ENCODE measurements at places on chromosomes 12 and 14.
A peak's percentile ranks its signal among the peaks of the same experiment; 100 is the strongest.

DNA sequence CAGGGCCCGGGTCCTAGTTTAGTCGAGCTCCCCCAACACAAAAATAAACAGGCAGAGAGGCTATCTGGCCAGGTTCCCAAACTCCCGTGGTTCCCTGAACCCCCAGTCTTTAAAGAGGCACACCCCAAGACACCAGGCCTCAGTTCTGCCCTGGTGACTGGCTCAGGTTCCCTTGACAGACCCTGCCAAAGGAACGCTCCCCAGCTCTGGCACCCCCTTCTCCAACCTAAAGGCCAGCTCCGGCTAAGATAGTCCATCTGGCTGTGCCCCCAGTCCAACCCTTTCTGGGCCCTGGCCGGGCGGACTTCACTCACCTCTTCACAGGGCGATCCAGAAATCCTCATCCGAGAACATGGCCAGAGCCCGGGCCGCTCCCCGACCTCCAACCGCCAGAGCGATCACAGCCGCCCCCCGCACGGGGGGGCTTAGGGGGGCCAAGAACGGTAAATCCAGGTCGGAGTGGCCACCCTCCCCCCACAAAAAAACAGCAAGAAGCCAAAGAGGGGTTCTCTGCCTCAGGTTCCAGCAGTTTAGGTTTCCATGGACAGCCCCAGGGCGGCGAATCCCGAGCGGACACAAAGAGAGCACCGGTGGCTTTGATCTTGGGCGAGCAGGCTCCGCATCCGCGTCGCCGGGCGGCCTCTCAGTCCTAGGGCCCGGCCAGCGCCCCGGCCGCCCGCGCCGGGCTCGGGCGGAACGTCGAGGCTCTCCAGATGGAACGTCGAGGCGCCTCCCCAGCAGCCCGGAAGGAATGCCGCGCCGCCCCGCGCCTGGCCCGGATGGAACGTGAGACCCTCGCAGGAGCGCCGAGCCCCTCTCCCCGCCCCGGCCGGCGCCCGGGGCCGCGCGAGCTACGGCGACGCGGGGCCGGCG lies 1.1 kb downstream of the KMT2D start:
- peak; percentile 34 for DNase-seq

DNA sequence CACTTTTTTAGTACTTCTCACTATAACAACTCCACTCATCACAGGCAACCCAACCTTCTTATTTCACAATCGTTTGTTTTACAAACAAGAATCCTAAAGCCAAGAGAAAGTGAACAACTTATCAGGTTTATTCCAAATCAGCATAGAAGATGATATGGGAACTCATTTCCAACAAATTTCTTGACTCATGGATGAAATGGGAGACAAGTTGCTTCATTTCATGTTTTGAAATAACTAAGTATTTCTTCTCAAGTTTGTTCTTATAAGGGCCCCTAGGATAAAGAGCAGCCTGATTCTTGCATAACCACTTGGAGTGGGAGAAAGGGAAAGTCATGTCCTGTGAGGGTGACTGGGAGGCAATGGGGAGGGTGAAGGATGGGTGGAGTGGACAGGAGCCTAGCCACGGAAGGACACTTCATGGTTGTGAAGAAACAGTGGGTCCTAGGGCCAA lies 168.3 kb downstream of the DUSP6 start:
- DNase-seq: no peak

DNA sequence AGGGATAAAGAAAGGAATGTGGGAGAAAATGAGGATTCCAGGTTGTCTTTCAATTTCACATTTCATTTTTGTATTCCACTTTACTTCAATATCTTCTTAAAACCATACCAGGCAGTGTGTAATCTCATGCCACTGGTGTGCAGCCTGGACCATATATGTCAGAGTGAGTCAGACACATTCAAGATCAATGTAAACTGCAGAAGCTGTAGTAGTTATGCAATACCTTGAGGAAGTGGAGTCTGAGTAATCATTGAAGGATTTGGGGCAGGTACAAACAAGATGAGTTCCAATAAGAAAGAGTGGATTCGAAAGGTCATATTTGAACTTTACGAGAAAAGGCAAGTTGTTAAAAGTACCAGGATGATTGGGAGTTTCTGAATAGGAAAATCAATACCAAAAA lies 14.1 kb downstream of the PLCZ1 start:
- DNase-seq: no peak

DNA sequence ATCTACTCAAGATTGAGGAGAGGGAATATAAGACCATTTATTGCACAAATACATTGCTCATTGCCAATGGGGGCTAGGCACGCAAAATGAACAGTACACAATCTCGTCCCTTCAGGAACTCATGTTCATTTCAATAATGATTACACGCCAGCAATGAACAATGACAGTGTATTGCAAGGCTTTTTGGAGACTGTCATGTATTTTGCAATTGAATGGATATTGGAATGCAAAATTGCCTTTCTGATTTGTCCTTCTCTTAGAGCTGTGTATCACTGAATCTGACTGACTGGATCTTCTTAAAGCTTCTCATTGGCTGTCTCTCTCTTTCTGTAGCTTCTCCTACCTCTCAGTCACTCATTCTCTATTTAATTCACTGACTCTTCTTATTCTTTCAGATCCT lies 400.2 kb upstream of the DCN start:
- DNase-seq: no peak

- no peak for DNase-seq
These were observed 2.5 kb downstream of the PACS2 start for GRCh38 chr14:105316968-105317510.

DNA sequence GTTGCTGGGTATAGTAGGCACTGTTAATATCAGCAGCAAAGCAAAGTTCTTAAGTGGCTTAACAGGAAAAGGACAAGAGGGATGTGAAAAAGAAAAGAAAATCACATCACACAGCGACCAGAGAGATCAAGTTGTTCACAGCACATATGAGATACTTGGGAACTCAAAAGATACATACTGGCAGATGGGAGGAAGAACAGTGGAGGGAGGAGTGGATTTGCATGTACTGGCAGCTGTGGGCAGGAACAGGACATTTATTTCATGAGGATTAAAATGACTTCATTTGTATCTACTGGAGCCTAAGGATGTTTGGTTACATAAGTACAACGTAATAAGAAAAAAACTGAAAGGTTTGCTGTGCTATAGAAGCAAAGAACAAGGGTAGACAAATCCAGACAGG lies 136.5 kb upstream of the IFNG-AS1 start:
- DNase-seq: no peak

DNA sequence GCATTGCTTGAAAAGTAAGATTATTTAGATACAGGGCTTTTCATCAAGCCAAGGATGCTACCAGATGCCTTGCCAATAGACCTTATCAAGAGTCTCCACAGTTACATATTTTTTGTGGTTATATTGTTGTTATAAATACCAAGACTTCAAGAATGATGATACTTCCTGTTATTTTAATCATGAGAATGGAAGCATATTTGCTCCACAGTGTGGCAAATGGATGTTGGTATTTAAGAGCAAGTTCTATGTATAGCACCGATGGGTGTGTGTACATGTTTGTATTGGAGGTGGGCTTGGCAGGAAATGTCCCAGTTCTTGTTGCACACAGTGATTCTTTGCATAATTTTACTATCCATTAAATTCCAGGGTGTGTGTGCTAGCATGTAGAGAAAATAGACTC lies 4.4 kb upstream of the NID2 start:
- no peak for DNase-seq

DNA sequence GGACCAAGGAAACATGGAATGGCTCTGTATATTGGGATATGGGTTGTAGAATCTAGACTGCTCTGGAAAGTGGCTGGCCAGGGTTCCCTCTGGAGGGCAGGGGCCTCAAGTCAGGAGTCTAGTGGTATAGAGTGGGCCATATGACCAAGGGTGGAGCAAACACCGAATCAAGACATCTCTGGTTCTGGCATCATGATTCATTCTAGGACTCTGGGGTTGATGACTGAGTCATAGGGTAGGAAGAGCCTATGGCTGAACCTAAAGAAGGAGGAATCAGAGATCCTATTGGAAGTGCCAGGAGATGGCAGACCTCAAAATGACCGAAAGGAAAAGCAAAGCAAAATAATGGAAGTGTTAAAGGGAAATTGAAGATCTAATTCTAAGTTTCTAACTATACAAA lies 356.4 kb upstream of the PRICKLE1 start:
- DNase-seq: no peak

GRCh38 chr14:64110802-64111201 lies 183.4 kb downstream of the ESR2 start:
- no peak for DNase-seq

DNA sequence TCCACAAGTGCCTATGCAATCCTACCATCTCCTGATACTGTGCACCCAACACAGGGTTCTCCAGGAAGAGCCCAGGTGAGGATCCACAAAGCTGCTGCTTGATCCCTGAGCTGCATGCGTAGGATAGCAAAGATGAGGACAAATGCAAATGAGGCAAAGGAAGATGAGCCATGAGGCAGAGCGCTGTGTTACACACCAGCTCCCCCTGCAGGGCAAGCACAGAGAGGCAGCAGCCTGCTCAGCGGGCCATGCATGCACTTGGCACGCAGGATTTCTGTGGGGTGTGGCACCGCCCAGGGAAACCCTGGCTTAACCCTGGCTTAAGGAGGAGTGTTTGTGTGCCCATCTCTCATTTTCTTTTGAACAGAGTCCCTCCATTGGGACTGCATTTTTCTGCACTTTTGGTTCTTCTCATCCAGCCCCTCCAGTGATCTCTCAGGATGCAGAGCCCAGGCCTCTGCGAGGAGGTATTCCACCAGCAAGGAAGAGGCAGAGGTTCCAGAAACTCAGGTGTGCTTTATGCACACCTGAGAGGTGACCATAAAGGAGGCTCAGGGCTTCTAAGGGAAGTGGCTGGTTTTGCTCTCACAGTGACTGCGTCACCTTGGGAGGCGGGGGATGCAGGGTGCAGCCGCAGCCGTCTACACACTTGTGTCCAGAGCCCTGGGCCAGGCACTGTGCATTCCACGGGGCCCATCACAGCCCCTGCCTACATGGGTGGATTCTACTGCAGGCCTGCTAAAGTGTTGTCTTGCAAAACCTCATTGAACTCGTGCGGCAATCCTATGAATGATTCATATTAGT lies 973.3 kb upstream of the TMEM132C start:
- DNase-seq: peak; percentile 64

DNA sequence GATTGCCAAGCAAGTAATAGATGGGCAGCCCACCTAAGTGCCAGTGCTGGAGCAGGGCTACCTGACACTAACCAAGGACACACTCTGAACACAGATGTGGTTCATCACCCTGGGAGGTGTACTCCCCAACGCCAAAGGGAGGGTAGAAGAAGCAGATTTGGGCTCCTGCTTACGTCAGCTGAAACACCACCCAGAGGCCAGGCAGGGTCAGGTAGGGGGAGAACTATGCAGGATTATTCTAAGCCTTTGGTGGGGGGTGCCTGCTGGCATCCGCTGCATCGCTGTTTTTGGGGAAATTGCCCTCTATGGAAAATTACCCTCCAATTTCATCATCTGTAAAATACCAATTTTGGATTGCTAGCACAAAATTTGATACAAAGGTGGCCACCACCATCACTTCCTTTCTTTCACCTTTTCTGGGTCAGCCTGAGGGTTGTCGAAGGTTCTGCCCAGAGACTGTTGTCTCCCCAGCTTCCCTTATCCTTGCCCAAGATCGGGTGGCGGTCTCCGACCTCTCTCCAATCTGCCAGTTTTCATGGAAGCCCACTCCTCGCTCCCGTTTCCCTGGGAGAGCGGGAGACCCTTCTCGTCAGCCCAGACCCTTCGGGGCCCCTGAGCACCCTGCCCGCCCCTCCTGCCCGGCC lies 535 bp downstream of the BIN2 start:
- peak; percentile 60 for DNase-seq

GRCh38 chr12:93223440-93224426 lies 154.0 kb upstream of the NUDT4 start:
- DNase-seq: no peak

DNA sequence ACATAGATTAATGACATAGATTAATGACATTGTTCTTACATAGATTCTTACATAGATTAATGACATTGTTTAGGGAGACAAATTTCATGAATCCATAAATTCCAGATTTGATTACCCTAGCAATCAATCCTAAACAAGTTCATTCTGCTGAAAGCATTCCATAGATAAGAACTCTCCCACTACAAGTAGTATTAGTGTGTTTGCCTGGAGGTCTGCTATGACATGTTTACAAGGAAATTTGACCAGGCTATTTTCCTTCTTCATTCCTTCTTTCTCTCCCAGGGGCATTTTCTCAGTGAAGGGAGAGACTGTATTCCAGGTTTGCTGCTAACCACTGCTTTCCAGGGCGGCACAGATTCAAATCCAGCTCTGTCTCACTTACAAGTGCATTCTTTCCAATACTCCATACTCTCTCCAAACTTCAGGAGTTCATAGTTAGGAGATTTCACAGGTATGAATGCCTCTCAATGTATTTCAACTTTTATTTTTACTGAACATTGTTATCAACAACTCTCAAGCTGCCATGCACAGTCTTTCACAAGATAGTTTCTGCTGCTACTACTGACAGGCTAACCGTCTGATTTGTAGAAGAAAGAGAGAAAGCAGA lies 134.5 kb downstream of the SLC38A1 start:
- no peak for DNase-seq

- DNase-seq: peak; percentile 7
These were observed 95.9 kb downstream of the OTOGL start for GRCh38 chr12:80195074-80195726.

DNA sequence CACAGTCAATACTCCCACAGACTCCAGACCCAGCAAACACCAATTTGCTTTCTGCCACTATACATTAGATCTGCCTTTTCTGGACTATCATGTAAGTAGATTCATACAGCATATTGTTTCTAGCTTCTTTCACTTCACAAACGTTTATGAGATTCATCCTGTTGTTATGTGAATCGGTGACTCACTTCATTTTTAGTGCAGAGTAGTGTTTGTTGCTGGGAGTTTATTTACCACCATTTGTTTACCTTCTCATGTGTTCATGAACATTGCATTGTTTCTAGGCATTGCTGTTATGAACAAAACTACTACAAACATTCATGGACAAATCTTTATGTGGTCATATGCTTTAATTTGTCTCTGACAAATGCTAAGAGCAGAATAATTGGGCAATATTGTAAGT lies 807.8 kb upstream of the TMEM132C start:
- no peak for DNase-seq

- DNase-seq: no peak
These were observed 149.2 kb downstream of the ZFP36L1 start for GRCh38 chr14:68643673-68644072.

DNA sequence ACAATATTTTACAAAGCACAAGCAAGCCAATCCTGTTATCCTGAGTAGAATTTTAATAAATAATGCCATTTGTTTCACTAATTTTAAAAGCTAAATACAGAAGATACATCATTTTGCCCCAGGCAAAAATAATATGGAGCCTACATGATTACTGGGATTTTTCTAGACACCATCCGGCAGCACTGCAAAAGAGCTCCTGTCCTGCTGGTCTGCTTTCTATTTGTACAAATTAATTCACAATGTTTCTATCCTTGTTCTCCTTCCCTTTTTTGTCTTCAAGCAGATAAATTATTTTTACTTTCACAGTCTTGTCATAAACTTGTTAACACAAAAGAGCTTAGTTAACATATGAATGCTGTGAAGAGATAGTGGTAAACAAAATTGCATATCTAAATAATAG lies 4.6 kb downstream of the SIX1 start:
- no peak for DNase-seq

- DNase-seq: no peak
These were observed 222.3 kb upstream of the NOVA1 start for GRCh38 chr14:26820138-26820537.

- DNase-seq: no peak
These were observed 1093.2 kb downstream of the TMEM121 start for GRCh38 chr14:106619606-106620005.
